Activated CD8-positive, alpha-beta memory T cell treated with anti-CD3 and anti-CD28 coated beads, Interleukin-2, amount 10 ng/mL, durations not matched to agents 7 days and 5 days (primary cell): ENCODE measurements at places on chromosomes 7 and 10.

DNA sequence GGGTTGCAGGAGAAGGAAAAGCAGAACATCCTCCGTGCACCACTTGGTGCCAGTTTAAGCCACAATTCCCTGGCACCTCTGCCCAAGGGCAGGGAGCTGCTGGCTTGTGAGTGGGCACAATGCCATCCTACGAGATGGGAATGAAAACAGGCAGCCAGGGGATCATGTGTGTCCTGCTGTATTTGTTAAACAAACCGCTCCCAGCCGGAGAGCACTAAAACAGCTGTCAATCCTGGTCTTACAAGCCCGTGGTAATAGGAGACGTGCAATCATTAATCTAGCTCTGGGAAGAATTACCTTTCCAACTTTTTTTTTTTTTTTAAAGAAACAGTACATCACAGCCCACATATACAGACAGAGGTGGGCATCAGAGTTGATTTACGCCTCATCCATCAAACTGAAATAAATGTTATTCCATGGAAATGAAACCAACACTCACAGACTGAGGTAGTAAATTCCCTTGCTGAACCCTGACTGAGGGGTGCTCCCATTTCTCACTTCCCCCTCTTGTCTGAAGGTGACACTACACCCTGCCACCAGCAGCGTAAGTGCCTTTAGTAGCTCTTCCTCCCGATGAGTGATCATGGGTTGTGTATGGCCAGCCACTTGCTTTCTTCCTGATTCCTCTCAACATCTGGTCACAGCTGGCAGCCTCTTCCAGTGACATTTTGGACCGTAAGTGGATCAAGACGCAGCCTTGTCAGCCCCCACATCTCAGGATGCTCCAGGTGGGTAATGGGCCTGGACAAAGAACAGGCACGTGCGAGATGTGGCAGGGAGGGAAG lies 143.8 kb downstream of the TEX36 start:
- DNase-seq: no peak

DNA sequence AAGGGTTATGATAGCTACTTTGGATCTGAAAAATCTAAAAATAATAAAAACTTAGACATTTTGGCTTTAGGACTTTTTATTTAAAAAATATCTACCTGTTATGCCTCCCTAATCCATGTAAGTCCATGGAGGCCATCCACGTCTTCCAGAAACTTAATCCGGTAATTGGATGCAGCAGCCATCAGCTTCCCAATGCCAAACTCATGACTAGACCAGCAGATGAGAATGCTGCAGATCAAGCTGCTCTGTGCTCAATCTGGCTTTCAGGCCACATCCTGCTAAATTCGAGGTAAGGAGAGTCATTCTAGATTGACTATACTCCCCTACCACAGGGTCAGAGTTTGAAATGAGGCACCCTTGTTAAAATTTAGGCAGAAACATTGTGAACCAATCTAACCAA lies 168.5 kb upstream of the TCERG1L start:
- DNase-seq: no peak

DNA sequence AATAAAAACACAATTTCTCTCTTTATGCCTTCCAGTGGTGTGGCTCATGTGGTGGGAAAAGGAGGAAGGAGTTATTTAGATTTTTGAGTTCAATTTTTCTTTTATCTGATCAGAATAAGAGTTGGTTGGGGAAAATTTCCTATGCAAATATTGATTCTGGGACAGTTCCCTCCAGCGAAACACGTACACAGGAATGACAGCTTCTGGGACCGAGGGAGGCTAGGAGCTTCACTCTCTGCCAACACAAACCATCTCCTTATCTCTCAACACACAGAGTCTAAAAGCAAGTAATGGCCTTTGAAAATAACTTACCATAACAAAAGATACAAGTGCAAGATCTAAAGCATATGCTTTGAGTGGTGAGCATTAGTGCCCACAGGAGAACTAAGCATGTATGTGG lies 122.7 kb downstream of the RAPGEF5 start:
- no peak for DNase-seq

- DNase-seq: no peak
These were observed 767 bp upstream of the CYP26A1 start for GRCh38 chr10:93072713-93073538.

- DNase-seq: no peak
These were observed 62.0 kb downstream of the TNRC18 start for GRCh38 chr7:5361446-5362127.

DNA sequence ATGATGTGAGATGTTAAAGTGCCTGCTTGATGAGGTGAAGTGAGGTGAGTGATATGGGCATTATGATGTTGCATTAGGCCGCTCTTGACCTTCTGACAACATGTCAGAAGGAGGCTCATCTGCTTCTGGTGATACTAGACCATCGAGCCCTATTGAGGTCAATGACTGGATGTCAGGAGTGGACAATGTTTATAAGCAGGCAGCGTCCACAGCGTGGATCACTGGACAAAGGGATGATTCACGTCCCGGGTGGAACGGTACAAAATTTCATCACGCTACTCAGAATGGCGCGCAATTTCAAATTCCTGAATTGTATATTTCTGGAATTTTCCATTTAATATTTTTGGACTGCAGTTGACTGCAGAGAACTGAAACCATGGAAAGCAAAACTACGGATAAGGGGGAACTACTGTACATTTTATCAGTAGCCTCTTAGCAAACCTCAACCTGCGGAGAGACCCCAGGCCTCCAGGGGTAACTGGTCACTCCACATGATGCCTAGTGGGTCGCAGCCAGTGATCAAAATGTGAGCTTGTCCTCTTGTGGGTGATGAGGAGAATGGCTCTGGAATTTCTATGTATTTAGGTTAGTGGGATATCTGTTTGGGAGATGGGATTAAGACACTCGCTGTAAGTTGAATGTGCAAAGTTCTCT lies 5.7 kb upstream of the ZCCHC24 start:
- no peak for DNase-seq

DNA sequence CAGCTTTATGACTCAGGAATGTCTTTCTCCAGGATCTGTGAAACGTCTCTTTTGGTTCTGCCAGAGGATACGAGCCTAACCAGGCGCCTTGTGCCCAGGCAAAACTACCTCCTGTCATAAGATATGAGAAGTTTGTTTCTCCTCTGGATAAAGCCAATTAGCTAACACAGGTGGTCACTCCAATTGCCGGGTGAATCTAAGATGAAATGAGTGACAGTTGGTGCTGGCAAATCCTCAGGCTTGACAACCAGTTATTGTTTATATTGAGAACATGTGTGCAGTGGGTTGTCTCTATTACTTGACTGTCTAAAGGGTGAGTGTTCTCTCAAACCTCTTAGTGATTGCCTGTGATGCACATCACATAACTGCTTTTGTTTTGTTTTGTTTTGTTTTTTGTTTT lies 449.1 kb downstream of the XPNPEP1 start:
- no peak for DNase-seq

- DNase-seq: no peak
These were observed 29.7 kb downstream of the PALS2 start for GRCh38 chr7:24602860-24603456.

DNA sequence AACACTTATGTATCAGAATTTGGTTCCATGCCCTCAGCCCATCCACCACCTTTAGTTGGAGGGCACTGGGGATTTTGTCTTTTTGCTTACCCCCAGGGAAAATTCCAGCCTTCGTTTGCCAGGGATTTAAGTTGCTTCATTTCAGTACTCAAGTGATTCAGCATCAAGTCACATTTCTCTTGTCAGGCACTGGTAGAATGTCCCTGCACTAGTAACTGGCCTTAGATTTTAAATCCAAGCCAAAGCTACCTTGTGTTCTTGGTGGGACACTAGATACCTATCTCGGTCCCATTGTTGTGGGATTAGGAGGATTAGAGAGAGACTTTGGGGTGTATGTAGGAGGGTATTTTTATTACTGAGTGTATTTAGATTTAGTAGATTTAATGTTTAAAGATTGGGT lies 613.1 kb downstream of the SUGCT start:
- no peak for DNase-seq

DNA sequence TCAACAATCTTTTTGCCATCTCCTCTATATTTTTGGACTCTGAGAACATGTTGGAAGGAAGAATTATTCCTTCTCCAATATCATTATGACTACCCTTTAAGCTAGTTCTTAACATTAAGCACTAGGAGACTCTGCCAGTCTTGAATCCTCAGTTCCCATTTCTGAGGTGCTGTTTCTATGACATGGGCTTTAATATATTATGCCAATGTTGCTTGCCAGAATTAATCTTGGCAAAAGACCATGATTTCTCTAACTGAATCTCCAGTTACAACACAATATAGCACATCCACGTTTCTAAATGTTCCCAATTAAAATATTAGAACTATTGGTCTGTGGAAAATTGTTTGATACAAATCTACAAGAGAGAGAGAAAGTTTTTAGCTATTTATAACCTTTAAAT lies 250.0 kb downstream of the HGF start:
- DNase-seq: no peak

- no peak for DNase-seq
These were observed 163.3 kb downstream of the ADARB2 start for GRCh38 chr10:1573981-1574380.

DNA sequence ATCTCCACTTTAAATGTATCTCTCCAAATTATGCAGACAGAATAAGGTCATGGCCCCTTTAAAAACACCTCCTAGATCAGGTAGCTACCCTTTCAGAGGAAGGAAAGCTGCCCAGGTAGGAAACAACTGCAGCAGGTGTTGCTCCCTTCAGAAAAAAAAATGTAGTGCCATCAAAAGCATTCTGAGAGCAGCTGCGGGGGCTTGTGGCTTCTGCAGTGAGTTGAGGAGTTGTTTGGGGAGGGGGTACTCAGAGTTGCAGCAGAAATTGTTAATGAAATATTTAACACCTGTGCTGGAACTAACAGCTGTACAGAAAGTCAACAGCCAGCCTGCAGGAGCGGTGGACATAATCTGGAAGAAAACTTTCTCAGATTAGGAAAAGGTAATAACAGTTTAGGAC lies 24.0 kb downstream of the CDHR3 start:
- no peak for DNase-seq

DNA sequence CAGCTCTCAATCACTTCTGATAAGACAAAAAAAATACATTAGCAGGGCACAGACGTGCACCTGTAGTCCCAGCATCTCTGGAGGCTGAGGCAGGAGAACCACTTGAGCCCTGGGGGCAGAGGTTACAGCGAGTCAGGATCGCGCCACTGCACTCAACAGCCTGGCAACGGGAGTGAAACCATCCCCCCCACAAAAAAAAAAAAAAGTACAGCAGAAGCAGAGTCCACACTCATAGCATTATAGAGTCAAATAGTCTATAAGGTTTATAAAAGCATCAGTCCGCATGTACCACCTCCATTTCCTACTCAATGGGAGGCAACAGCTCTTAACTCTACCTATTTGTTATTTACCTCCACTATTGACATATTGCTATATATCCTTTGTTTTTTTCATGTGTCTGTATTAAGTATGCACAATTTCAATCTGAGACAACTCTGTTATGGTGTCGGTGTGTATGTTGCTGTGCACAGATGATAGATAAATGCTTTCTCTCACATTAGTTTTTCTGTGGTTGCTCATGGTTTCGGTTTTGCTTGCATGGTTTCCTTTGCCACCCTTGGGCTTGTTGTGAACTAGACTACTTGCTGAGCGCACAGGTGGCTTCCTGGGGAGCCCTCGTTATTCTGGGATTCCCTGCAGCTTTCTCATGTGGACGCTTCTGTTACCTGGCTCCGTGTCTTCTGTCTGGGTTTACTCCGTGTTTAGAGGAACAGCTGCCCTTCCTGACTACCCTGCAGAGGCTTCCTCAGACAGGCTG lies 40.4 kb downstream of the PROSER2 start:
- DNase-seq: peak; percentile 89
